ENCODE measurements at places on chromosomes 16 and 17.

DNA sequence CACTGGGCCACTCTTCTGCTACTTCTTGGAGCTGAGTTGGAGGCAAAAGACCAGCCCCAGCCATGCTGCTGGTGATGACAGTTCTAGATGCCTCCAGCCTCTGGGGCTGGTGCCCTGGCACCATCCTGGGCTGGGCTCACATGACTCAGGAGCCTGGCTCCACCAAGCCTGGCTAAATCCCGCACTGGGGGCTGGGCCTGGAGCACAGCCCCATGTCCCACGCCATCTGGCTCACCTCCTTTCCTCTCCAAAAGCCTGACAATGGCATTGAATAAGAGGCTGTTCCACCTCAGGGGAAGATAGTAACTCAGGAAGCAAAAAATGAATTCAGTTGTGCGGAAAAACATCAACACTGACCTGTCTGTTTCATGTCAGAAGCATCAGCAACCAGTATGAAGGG lies 45.1 kb upstream of the MTSS2 start:
- DNase-seq, result no peak
- H3K36me3 ChIP-seq, result no peaks in the 10 kb centered on the region
- no peaks in the 10 kb centered on the region for H3K27me3 ChIP-seq
- H3K27ac ChIP-seq, result no peak overlapping the region

DNA sequence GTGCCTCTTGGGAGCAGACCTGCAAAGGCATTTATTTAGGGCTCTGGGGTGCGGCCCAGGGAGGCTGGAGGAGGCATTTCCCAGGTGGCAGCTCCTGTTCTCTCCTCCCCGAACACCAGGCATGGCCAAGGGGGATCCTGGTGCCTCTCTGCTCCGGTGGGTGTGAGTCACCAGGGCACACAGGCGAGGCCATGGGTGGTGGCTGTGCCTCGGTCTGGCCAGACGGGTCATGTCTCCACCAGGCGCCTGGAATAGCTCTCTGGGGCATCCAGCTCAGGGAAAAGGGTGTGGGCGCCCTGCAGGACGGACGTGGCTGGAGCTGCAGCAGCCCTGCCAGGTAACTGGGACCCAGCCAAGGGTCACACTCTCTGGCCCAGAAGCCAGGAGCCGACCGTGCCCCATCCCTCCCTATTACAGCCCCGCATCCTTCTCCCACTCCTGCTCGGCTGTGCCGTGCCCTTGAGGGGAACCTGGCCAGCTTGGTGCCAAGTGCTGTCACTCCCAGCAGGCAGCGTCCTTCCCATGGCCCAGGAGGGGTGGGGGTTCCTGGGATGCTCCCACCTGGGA lies 25.8 kb downstream of the SOX8 start:
- no peaks in the 10 kb centered on the region for H3K27me3 ChIP-seq
- H3K4me3 ChIP-seq, result no peak overlapping the region
- H3K4me1 ChIP-seq, result no peaks in the 10 kb centered on the region
- no peaks in the 10 kb centered on the region for H3K36me3 ChIP-seq
- no peak for DNase-seq
- no peak overlapping the region for H3K27ac ChIP-seq

DNA sequence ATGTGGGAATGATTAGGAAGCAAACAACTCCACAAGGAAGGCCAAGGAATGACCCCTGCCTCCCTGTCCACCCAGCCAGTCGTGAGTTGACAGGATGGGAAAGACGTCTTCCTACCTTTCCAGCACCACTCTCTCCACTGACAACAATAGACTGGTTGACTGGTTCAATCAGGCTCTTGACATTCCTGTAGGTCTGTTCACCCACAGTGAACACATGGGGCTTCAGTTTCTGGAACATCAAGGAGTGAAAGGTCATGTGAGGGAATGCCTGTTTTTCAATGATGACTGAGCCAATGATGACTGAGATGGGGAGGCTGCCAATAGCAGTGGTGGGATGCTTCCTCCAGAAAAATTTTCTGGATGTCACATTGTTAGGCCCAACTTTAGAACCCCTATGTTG lies 9.6 kb downstream of the MYO19 start:
- H3K36me3 ChIP-seq, result peaks cover 29% of the 10 kb centered on the region
- H3K27ac ChIP-seq, result no peak overlapping the region

DNA sequence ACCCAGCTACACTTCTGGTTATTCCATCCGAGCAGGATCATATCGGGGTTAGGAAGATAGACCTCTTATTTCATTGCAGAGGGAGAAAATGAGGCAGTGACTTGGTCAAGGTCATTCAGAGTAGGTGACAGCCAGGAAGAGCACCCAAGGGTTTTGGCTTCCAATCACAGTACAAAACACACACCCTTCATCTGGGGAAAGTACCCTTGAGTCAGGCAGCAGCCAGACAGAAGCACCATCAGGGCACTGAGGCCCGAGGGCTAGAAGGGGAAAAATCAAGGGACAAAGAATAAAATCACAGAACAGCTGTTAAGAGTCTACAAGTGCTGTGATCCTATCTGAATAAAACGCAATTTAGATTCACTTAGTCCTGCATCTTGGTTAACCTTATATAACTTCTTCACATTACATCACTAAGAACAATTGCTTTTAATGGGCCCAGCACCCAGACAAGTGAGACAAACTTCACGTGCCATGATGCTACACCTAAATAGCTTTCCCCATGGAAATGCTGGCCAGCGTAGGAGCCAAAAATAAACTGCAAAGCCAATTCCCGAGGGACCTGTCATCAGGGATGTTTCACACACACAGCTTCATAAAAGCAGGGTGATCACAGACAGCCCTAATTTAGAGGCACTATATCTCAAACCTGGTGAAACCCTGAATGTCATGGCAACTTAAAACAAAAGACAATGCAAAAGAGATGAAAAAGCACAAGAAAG lies 4.9 kb downstream of the UBE2O start:
- no peak for DNase-seq
- H3K4me1 ChIP-seq, result peaks cover 12% of the 10 kb centered on the region
- no peaks in the 10 kb centered on the region for H3K36me3 ChIP-seq
- H3K4me3 ChIP-seq, result no peak overlapping the region
- no peak overlapping the region for H3K27ac ChIP-seq

GRCh38 chr17:49725452-49726130 lies 17.8 kb upstream of the SLC35B1 start:
- H3K27ac ChIP-seq, result no peak overlapping the region
- DNase-seq, result no peak
- H3K4me3 ChIP-seq, result no peak overlapping the region
- H3K4me1 ChIP-seq, result peaks cover 11% of the 10 kb centered on the region
- H3K27me3 ChIP-seq, result no peaks in the 10 kb centered on the region

DNA sequence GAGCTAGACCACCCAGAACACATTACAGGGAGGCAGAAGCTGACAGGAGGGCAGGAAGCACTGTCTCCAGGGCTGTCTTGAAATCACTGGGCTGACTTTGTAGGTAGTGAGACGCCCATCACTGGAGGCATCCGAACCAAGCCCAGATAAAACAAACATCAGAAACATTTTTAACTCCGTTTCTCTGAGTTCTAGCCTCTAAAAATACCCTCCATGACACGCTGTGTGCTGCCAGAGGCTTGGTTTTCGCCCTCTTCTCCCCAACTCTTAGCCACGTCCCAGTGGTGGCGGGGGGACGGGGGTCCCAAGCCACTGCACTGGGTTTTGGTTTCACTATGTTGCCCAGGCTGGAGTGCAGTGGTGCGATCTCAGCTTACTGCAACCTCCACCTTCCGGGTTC lies 1.2 kb downstream of the CEP295NL start:
- no peak for DNase-seq
- H3K36me3 ChIP-seq, result peaks cover 12% of the 10 kb centered on the region
- no peaks in the 10 kb centered on the region for H3K27me3 ChIP-seq
- H3K4me1 ChIP-seq, result peaks cover 25% of the 10 kb centered on the region
- no peak overlapping the region for H3K4me3 ChIP-seq
- H3K27ac ChIP-seq, result no peak overlapping the region

- no peaks in the 10 kb centered on the region for H3K36me3 ChIP-seq
- no peak overlapping the region for H3K4me3 ChIP-seq
- no peaks in the 10 kb centered on the region for H3K27me3 ChIP-seq
- H3K27ac ChIP-seq, result no peak overlapping the region
These were observed 15.4 kb upstream of the MYO18A start for GRCh38 chr17:29195465-29196081.

DNA sequence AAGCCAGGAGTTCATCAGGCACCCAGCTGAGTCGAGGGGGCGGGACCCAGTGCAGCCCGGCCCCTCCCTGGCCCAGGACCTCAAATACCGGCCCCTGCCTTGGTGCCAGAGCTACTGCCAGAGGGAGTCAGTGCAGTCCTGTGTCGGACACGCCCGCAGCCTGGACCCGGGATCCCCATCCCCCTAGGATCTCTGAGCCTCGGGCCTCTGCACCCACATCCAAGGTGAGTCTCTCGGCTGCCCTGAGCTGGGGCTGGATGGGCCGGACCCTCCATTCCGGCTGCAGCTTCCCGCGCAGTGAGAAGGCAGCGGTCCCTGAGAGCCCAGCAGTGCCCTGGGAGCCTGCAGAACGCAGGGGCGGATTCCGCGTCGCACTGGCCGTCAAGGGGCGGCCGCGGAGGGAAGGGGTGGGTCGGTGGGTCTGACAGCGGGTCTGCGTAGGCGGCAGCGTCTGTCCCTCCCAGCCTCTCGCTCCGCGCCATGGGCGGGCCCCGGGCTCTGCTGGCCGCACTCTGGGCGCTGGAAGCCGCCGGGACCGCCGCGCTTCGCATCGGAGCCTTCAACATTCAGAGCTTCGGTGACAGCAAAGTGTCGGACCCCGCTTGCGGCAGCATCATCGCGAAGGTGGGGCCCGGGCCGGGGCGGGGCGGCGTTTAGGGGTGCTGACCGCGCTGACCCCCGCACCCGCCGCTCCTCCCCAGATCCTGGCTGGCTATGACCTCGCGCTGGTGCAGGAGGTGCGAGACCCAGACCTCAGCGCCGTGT lies at the start of gene DNASE1L2:
Gene DNASE1L2, plus strand, starts transcription at position 108 of the 765 bp plus-strand sequence. Its CDS starts 373 bp downstream, at position 481.
- peak within 1 kb of the TSS; percentile 57 for H3K4me3 ChIP-seq
- no peak within 1 kb of the TSS for H3K27ac ChIP-seq
- no peaks in the 10 kb centered on the region for H3K27me3 ChIP-seq
- H3K4me1 ChIP-seq, result peaks cover 10% of the 10 kb centered on the region

GRCh38 chr16:85309656-85310587 lies 197.7 kb upstream of the CIBAR2 start:
- no peak for DNase-seq
- no peak overlapping the region for H3K27ac ChIP-seq
- H3K27me3 ChIP-seq, result no peaks in the 10 kb centered on the region
- H3K36me3 ChIP-seq, result no peaks in the 10 kb centered on the region

GRCh38 chr16:76988526-76988925 lies 202.5 kb upstream of the MON1B start:
- H3K4me1 ChIP-seq, result no peaks in the 10 kb centered on the region
- H3K27ac ChIP-seq, result no peak overlapping the region
- no peaks in the 10 kb centered on the region for H3K36me3 ChIP-seq
- DNase-seq, result no peak

DNA sequence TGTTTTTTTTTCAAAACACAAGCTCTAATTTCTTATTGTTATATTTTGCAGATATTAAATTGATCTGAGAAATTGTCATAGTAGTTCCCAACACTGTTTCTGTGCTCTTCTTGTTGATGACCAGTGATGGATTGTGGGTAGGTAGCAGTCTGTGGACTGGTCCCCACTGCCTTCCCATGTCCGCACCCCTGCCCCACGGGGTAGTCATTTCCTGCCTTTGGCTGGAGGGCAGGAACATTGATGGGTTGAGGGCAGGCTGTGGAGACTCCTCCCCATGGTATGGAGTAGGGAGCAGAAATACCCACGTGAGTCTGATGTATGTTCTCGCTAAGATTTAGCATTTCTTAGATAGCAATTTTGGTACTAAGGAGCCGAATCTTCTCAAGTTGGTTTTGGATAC lies 762.0 kb downstream of the CDH8 start:
- DNase-seq, result no peak
- H3K4me3 ChIP-seq, result no peak overlapping the region
- no peaks in the 10 kb centered on the region for H3K4me1 ChIP-seq

Measured in thoracic aorta (tissue), 2 donors.